ENCODE measurements at places on chromosomes 12 and 14. TPM values are rescaled to one million over a fixed set of nuclear protein-coding genes. Genes with fewer than 3 reads are reported as not detected.

Gene GPRC5A
- not detected for total RNA-seq

Gene BIN2
- 33.2 TPM for total RNA-seq

Gene TOMM20L
- total RNA-seq = not detected

- no peak overlapping the region for H3K27ac ChIP-seq
- no peaks in the 10 kb centered on the region for H3K4me1 ChIP-seq
- no peaks in the 10 kb centered on the region for H3K27me3 ChIP-seq
- H3K36me3 ChIP-seq = no peaks in the 10 kb centered on the region
- no peak overlapping the region for H3K4me3 ChIP-seq
These were observed 229.1 kb upstream of the PDZRN4 start for GRCh38 chr12:40959041-40959440.

Gene C12orf56
- total RNA-seq = not detected

DNA sequence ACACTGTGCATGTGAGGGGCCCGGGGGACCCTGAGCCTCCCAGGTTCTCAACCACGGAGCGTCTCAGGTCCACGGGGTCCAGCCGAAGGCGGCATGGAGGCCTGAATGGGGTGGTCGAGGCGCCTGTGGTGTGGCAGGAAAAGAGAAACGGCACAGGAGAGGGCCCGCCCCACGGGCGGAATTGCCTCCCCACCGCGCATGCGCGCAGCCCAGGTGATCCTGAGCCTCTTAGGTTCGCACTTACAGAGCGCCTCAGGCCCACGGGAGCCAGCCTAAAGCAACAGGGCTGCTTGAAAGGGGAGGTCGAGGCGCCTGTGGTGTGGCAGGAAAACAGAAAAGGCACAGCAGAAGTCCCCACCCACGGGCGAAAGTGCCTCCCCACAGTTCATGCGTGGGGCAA, 311.0 kb downstream of the ALG10 start:
- no peak overlapping the region for H3K4me3 ChIP-seq
- H3K36me3 ChIP-seq = no peaks in the 10 kb centered on the region
- no peaks in the 10 kb centered on the region for H3K4me1 ChIP-seq
- no peaks in the 10 kb centered on the region for H3K27me3 ChIP-seq
- DNase-seq = no peak

DNA sequence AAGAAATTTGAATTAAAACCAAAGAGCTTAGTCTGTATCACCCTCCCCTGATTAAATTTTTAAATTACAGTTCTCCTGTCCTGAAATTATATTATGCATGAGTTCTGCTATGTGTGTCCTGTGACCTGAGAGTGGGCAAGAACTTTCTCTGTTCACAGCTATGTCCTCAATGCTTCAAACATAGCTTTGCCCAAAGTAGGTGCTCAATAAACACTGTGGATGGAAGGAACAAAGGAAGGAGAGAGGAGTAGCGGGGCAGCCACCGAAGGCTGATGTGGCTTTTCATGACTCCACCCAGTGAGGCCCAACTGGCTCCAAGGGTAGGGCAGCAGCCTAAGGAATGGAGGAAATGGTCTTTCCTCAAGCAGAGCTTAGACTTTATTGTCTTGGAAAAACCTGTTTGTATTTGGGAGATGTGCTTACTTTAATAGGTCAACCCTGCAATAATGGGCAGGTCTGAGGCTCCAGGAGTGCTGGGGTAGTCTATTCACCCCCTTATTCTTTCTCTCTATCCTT, 7.6 kb upstream of the MARK3 start:
- no peaks in the 10 kb centered on the region for H3K36me3 ChIP-seq
- no peak overlapping the region for H3K4me3 ChIP-seq
- H3K4me1 ChIP-seq = peaks cover 7% of the 10 kb centered on the region
- H3K27ac ChIP-seq = no peak overlapping the region
- DNase-seq = no peak

Gene NEMP1
- total RNA-seq = 77.0 TPM

DNA sequence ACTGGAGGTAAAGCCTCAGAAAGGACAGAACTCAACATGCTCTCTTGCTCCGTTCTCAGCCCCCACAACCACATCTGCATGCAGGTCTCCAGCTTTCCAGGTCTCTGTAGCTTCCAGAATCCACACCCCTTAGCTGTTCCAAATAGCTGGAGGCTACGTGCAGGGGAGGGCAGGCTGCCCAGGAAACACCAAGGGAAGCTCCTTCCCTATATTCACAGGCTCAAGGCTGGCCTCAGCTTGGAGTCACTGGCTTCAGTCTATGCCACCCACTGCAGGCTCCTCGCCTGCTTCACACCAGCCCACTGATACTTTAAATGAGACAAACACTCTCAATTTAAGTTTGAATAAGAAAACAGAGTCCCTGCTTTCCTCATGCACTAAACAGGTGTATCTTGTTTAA, 73.3 kb downstream of the ASCL4 start:
- no peak for DNase-seq
- H3K4me3 ChIP-seq = no peak overlapping the region
- peaks cover 2% of the 10 kb centered on the region for H3K4me1 ChIP-seq
- H3K36me3 ChIP-seq = no peaks in the 10 kb centered on the region

Gene RAB15
- 6.2 TPM for total RNA-seq

DNA sequence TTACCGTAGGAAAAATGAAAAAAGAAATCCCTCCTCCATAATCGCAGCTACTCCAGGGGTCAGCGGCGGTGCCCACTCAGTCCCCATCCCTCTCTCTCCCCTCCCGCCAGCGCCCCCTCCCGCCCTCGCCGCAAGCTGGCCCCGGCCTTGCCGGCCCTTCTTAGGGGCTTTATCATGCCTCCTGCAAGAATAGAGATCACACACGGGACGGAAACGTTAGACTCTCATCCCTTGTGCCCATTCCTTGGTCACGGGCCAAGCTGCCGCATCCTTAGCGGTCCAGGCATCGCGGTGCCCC, 692 bp upstream of the COX14 start:
- DNase-seq = no peak
- peaks cover 30% of the 10 kb centered on the region for H3K4me1 ChIP-seq
- peak overlapping the region; percentile 95 for H3K4me3 ChIP-seq

Gene DTX1
- 0.21 TPM for total RNA-seq

GRCh38 chr12:13849456-13849855, 131.9 kb downstream of the GRIN2B start:
- no peak overlapping the region for H3K27ac ChIP-seq
- no peak overlapping the region for H3K4me3 ChIP-seq
- no peaks in the 10 kb centered on the region for H3K4me1 ChIP-seq
- no peaks in the 10 kb centered on the region for H3K36me3 ChIP-seq

Gene KRT78
- total RNA-seq = not detected

- H3K4me3 ChIP-seq = no peak overlapping the region
- H3K27ac ChIP-seq = no peak overlapping the region
These were observed 151.6 kb upstream of the ARID2 start for GRCh38 chr12:45577844-45578399.

DNA sequence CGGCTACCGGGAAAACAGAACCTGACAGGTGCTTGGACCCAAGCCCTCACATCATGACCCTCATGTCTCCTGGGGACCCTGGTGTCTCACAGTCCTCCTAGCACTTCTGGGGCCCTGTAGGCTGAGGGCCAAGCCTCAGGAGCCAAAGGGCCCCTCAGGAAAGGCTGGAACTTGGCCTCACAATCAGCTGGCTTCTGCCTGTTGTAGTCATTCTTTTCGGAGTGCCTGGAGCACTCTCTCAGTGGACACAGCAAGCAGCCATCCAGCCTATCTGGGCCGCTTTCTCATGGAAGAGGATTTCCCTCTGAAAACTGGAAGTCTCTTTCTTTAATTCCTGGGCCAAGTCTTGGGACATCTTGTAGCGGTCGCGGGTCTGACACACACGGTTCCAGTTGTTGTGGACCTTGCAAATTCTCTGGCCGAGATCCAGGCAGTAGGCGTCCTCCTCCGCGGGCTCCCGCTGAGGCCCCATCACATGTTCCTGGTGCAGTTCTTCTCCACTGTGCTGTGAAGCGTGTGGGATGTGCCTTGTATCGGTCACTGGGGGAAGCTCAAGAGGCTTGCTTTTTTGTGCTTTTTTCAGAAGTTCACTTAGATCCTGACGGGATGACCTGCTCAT, 169.3 kb downstream of the EMP1 start:
- H3K27ac ChIP-seq = no peak overlapping the region
- no peak for DNase-seq
- peaks cover 12% of the 10 kb centered on the region for H3K27me3 ChIP-seq
- H3K36me3 ChIP-seq = no peaks in the 10 kb centered on the region
- H3K4me3 ChIP-seq = no peak overlapping the region

- peaks cover 28% of the 10 kb centered on the region for H3K27me3 ChIP-seq
- H3K4me3 ChIP-seq = no peak overlapping the region
- peaks cover 4% of the 10 kb centered on the region for H3K4me1 ChIP-seq
- H3K27ac ChIP-seq = no peak overlapping the region
These were observed 4.9 kb downstream of the CDC42BPB start for GRCh38 chr14:103052407-103052806.

- H3K4me3 ChIP-seq = no peak overlapping the region
- peaks cover 7% of the 10 kb centered on the region for H3K4me1 ChIP-seq
- DNase-seq = no peak
- peaks cover 68% of the 10 kb centered on the region for H3K36me3 ChIP-seq
These were observed 78.0 kb downstream of the ATF7IP start for GRCh38 chr12:14443531-14443930.

- H3K4me1 ChIP-seq = no peaks in the 10 kb centered on the region
- no peak for DNase-seq
- no peaks in the 10 kb centered on the region for H3K27me3 ChIP-seq
- peaks cover 31% of the 10 kb centered on the region for H3K36me3 ChIP-seq
- H3K4me3 ChIP-seq = no peak overlapping the region
These were observed 63.2 kb downstream of the ATP2B1 start for GRCh38 chr12:89645434-89645833.

- peak; percentile 56 for DNase-seq
- H3K36me3 ChIP-seq = peaks cover 9% of the 10 kb centered on the region
- H3K27me3 ChIP-seq = no peaks in the 10 kb centered on the region
- peaks cover 50% of the 10 kb centered on the region for H3K4me1 ChIP-seq
- no peak overlapping the region for H3K4me3 ChIP-seq
These were observed 456.3 kb upstream of the RGS6 start for GRCh38 chr14:71475916-71476315.

Gene PKP2
- total RNA-seq = not detected

Gene VPS37B
- 9.5 TPM for total RNA-seq

Gene PZP
- not detected for total RNA-seq

DNA sequence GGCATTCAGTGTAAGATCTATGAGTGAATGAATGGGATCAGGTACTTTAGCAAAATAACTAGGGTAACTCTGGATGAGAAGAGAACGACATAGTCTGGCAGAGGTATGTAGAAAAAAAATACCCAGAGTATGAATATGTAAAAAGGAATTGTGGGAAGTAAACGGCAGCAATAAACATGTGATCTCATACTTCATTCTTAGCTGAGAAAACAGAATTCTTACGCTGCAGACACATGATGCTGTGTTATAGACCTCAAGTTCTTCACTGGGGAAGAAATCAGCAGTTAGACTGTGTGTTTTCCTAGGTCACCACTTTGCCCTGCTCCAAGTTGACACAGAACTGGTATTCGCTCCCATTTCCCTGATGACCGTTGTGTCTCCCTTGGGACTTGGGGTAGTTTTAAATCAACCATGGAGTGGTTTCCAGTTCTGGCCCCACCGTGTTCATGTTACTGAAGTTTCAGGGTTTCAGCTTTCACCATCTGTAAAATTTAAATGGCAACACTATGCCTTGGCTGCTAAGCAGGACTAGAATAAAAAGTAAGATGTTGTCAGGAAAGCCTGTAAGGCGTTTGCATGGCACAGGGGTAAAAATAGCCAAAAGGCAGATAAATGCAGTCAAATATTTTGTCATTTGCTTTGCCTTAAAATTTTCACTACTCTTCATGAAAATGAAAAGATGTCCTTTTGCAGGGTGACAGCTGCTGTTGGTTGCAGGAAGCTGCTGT, 223.7 kb downstream of the PELI2 start:
- H3K36me3 ChIP-seq = no peaks in the 10 kb centered on the region
- H3K4me1 ChIP-seq = peaks cover 9% of the 10 kb centered on the region
- H3K4me3 ChIP-seq = no peak overlapping the region
- no peaks in the 10 kb centered on the region for H3K27me3 ChIP-seq
- H3K27ac ChIP-seq = no peak overlapping the region

DNA sequence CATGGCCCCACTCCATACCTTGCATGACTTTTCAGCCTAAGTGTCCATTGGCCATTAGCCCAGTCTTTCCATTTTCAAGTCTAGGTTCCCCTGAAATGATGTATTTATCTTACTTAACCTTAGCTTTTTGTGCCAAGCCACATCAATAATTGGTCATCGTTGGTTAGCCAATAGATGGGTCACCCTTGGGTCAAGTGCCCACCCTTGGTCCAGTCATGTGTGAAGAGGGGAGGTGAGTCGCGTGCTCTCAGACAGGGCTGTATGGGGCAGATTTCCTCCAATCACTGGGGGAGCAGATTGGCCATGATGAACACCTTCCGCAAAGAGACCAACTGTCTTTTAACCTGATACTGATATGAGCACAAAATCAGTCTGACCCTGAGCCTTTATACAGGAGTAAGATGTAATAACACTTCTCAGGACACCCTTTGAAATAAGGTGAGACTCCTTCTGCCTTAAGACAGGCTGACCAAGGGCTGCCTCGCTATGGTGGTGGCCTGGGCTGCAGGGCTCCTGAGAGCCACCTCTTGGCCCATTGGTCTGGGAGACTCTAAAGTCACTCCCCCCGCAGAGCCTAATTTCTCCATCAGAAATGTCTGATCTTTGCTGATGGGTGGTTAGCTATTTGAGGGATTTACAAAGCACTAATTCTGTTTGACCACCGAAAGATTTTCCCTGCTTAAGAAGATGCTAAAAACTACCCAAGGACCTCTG, 143.2 kb downstream of the ZFP36L1 start:
- no peak for DNase-seq
- peaks cover 3% of the 10 kb centered on the region for H3K4me1 ChIP-seq
- no peak overlapping the region for H3K27ac ChIP-seq
- H3K36me3 ChIP-seq = no peaks in the 10 kb centered on the region

GRCh38 chr12:50720501-50720900, 43.4 kb upstream of the ATF1 start:
- no peaks in the 10 kb centered on the region for H3K27me3 ChIP-seq
- no peak overlapping the region for H3K4me3 ChIP-seq
- peaks cover 54% of the 10 kb centered on the region for H3K36me3 ChIP-seq

Gene POLE2
- 58.4 TPM for total RNA-seq

DNA sequence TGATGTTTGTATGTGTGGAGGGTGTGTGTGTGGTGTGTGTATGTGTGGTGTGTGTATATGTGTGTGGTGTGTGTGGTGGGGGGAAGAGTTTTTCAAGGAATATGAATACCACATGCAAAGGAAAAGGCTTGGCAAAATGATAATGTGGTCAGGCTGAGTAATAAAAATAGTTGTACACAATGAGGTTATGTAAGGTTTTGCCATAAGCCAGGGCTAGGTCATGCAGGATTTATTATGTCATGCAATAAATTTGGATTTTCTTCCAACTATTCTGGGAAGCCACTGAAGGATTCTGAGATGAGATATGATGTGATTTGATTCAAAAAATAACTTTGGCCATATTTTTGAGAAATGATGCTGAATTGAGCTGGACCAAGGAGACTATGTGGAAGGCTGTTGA, 1191.6 kb upstream of the SEL1L start:
- DNase-seq = no peak
- H3K27me3 ChIP-seq = no peaks in the 10 kb centered on the region
- no peak overlapping the region for H3K4me3 ChIP-seq
- no peaks in the 10 kb centered on the region for H3K4me1 ChIP-seq
- H3K36me3 ChIP-seq = no peaks in the 10 kb centered on the region
